ENCODE measurements at places on chromosomes 11 and 22.

GRCh38 chr22:37145180-37146050, 4.3 kb downstream of the IL2RB start:
- DNase-seq, result no peak

DNA sequence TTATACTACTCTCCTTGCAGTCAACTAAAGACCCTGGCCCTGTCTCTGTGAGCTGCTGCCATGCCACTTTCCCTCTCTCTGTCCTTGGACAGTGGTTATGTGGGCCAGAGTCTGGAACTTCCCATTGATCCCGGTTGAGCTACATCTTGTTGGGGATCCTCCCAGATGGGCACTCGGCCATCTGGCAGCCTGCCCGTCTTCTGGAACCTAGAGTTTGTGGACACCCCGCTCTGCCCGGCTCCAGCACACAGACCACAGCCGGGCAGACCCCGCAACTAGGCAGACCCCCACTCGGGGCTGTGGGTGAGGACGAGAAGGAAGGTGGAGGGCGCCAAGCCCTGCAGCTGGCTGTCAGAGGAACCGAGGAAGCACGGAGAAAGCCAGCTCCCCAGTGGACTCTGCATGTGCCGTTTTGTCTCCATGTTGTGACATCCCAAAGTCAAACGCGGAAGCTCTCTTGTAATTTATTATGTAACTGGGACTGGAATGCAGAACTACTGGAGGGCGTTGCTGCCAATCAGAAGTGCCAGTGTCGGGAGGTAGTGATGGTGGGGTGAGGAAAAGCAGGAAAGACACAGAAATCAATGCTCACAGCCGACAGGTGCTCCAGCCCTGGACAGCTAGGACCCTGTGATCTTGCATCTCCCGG, 207.7 kb downstream of the CEP164 start:
- peak; percentile 76 for DNase-seq

- DNase-seq, result no peak
Measured at GRCh38 chr11:103413266-103413888, 304.2 kb downstream of the DYNC2H1 start.

DNA sequence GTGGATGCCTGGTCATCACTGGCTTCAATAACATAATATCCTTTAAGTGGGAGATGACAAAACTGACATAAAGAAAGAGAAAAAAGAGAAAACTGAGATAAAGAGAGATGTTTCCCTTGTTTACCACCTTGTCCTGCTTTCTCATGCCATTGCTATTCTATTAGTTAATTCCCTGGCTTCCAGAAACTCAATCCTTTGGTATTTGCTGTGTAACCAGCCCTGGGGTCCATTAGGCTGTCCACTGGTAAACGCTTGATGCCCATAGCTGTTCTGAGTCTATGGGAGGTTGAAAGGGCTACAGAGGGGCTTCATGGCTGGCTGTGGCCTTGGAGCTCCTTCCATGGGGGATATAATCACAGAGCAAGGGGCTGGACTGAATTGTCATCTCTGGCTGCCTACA, 243.4 kb upstream of the PLET1 start:
- DNase-seq, result no peak

- no peak for DNase-seq
Measured at GRCh38 chr11:66119348-66120133, 49.5 kb downstream of the PACS1 start.

- no peak for DNase-seq
Measured at GRCh38 chr11:70201882-70202861, 924 bp upstream of the FADD start.

GRCh38 chr22:29394931-29395581, 6.7 kb upstream of the AP1B1 start:
- peak; percentile 79 for DNase-seq

GRCh38 chr11:60343094-60343704, 16.1 kb downstream of the MS4A6E start:
- no peak for DNase-seq

DNA sequence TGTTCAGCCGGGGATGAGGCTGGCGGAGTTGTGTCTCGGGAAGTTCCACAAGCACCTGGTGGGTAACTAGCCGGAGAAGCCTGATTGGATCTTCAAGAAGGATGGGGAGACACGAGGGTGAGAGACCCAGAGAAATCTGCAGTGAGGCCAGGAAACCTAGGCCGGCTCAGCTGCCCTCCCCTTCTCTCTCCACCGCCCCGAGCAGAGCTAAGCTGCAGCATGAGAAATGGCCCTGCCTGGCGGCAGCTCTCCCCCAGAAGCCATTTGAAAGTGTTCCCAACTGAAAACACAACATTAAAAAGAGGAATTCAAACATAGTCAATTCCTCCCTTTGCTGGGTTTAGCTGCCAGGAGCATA, 77.8 kb upstream of the SHISAL1 start:
- no peak for DNase-seq

DNA sequence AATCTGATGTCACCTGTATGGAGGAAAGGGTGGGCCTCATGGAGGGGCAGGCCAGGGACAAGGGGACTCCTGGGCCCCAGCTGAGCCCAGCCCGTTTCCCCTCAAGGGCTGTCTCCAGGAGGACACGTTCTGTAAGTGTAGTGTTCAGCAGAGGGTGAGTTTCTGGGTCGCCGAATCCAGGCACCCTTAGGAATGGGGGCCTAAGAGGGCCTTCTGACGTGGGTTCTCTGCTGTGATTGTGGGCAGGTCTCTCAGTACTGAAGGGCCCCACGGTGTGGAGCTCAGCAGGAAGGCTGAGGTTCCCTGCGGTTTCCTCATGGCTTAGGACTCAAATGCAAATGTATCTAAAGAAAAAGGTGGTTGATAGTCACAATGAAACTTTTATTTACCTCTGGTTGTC, 6.5 kb downstream of the PTDSS2 start:
- no peak for DNase-seq

GRCh38 chr11:117172724-117173421, 5.7 kb upstream of the SIDT2 start:
- DNase-seq, result no peak

GRCh38 chr11:114060392-114061047, 1.0 kb downstream of the ZBTB16 start:
- DNase-seq, result no peak

DNA sequence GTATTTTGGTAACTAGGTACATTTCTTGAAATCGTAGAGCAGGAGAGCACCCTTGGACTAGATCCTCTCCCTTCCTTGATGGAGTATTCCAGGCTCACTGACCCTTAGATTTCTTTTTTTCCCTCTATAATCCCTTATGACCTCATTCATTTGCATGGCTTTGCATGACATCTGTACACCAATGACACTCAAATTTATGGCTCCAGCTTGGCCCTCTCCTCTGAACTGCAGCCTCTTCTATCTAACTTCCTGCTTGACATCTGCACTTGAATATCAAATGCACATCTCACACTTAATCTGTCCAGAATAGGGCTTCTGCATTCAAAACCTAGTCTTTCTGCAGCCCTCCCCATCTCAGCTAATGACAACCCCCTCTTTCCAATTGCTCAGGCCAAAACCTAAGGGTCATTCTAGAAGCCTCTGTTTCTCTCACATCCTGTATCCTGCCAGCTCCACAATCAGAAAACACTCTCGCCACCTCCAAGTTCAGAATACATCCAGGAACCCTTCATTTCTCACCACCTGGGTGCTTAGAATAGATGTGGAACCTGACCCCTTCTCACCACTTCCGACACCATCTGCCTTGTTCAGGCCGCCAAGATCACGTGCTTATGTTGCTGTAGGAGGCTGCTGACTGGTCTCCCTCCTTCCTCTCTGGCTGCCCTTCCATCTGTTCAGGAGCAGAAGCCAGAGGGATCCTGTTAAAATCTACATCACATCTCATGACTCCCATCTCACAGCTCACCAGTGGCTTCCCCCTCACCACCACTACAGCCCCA, 138.9 kb upstream of the MTNR1B start:
- DNase-seq, result no peak

GRCh38 chr11:17991783-17992433, 20.9 kb downstream of the SERGEF start:
- DNase-seq, result no peak

DNA sequence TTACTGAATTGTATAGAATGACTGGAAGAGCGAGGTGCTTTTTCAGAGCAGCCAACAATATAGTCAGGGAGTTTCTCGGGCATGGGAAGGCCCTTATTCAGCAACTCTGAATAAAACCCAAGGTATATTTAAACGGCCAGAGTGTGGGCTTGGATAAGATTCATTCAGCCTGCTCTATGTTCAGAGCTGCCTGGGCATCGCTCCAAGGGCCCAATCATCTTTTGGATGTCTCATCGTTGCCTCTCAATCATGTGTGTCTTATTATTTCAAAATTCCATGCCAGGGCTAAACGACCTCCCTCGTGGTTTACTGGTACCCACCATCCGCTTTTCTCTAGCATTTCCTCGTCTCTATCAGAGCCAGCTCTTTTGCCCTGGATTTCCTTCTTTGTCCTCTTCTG, 19.5 kb upstream of the NTM start:
- DNase-seq, result no peak

DNA sequence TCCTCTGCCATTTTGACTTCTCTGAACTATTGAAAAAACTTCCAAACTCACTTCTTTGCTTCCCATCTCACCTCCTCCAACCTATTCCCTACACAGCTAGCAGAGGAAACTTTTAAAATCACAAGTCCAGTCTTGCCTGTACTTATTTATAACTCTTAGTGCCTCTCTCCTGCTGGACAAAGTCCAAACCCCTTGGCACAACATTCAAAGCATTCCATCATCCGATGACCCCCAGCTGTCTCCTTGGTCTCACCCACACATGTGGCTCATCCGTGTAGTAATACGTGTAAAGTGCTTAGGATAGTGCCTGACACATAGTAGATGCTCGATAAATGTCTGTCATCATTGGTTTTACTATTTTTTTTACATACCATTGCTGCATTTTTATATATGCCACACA, 101.4 kb downstream of the PARVA start:
- no peak for DNase-seq

DNA sequence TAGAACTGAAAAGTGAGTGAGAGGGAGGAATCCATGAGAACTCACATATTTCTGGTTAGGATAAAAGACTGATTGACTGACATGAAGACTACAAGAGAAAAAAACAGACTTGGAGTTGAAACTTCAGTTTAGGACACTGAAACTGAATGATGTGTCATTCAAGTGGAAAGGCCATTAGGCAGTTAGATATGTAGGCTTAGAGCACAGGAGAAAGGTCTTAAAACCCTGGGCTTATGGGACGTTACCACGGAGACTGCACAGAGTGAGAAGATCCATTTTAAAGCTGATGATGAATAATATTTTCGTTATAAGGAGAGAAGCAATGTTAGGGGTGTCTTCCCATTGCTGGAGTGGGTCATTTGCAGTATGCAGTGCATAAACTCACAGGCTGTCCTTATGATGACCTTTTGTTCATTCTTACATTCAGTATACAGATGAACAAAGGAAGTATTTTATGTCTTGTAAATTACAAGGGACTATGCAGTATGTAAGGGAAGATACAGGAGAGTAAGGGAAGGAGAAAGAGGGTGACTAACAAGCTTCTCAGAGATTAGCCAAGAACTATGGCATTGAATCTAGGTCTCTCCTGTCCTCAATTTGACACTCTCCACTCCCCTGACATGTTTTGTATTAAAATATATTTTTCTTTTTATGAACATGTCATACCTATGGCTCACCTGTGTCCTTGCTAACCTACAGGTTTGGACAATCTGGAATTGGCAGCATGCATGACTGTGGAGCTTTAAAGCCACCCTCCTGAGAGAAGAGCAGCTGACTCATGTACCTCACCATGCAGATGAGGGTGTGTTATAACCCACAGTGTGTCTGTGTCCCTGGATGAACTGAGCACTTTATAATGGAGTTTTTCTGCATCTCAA, 63.7 kb downstream of the MAML2 start:
- no peak for DNase-seq

DNA sequence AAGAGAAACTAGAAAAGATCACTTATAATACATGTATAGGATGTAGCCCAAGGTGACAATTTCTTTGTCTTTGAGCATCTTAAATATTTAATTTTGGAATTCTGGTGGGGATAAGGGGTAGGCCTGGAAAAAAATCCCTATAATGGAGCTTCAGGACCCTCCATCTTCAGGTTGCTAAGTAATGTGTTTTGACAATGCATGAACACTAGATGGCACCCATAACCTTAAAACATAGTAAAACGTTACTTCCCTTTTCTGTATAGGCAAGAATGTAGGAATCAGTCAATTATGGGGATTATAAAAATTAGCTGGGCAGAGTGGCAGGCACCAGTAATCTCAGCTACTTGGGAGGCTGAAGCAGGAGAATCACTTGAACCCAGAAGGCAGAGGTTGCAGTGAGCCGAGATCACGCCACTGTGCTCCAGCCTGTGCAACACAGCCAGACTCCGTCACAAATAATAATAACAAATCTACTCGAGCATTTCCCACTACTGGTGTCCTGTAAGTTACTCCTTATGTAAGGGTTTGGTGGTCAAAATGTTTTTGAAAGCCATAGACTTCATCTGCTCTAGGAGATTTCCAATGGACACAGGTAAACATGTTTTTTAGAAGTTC, 541.9 kb upstream of the CCDC90B start:
- no peak for DNase-seq

- no peak for DNase-seq
Measured at GRCh38 chr11:120235024-120235628, 4.8 kb upstream of the POU2F3 start.

DNA sequence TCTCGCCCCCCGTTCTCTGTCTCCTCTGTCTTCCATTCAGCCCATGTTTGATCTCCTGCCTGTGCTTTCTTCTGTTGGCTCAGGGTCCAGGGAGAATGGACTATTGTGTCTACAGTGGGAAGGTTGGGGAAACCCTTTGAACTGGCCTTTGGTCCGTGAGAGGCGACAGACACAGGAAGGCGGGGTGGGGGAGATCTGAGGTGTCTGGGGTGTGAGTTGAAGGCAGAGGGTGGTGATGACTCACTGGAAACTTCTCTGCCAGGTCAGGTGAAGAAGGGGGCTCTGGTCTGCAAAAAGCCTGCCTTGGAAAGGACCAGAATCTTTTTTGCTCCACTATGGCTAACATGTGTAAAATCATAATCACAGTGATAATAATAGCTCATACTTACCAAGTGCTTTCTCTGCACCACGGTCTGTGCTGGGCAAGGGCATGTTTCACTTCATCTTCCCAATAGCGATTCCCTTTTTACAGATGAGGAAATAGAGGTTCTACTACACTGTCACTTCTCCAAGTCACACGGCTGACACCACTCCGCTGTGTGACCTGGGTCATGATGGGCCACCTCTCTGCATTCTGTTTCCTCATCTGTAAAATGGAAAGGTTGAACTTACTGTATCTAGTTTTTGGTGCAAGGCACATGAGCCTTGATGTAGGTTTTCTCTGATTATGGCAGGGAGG, 99.8 kb upstream of the ALX4 start:
- no peak for DNase-seq

- no peak for DNase-seq
Measured at GRCh38 chr11:9461760-9462134, 935 bp downstream of the ZNF143 start.
